AML-193 (cell line): ENCODE measurements at places on chromosomes 2 and 18.

DNA sequence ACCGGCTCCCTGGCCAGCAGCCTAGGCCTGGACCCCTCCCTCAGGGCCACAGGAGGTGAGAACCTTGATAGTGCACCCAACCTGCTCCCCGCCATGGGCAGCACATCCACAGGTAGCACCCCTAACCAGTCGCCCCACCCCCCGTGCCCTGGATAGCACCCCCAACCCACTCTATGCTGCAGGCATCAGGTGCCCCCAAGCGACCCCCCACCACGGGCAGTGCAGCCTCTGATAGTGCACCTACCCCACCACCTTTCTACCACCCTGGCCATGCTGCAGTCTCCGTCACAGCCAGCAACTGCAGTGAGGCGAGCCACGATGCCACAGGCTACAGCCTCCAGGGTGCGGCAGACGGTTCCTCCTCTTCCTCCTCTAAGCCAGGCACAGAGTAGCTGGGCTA, 55.6 kb downstream of the SOWAHC start:
- DNase-seq = no peak

GRCh38 chr2:18961991-18962421, 372.6 kb upstream of the NT5C1B start:
- DNase-seq = no peak

DNA sequence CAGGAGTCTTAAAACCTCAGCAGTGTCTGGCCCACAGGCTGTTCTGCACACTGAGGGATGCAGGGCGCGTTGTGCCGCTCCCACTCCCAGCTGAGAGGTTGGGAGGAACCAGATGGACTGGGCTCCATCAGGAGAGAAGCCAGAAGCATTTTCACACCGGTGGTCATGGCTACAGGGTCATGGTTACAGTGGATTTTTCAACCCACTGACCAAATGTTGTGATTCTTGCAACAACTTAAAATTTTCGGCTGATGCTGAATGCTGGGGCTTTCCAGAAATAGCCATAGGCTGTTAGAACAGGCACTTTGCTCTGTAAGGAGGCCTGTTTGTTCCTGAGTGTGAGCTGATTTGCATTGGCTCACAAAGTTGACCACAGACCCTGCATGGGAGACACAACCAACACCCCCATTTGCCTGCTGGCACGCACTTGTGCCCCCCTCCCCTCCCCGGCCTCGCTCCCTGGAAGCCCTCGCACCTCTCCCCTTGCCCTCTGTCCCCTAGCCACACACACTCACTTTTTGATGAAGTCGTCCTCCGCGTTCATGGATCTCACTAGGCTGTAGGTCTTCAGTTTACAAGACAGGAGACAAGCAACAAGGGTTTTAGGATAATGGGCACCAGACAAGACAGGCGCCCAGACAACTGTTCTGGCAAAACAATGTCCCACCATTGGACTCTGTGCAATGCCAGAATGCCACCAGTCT, 3.4 kb downstream of the LPIN1 start:
- DNase-seq = no peak

DNA sequence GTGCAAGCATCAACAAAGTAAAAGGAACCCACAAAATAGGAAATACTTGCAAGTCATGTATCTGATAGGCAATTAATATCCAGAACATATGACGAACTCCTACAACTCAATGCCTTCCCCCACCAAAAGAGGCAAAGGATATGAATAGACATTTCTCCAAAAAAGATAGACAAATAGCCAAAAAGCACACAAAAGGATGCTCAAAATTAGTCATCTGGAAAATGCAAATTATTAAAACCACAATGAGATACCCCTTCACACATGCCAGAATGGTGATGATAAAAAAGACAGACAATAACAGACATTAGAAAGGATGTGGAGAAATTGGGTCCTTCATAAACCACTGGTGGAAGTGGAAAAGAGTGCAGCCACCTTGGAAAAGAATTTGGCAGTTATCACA, 76.4 kb downstream of the RIF1 start:
- no peak for DNase-seq

GRCh38 chr2:68391099-68391498, 26.0 kb downstream of the PLEK start:
- peak; percentile 47 for DNase-seq

GRCh38 chr18:73841661-73842060, 306.0 kb downstream of the FBXO15 start:
- DNase-seq = no peak

DNA sequence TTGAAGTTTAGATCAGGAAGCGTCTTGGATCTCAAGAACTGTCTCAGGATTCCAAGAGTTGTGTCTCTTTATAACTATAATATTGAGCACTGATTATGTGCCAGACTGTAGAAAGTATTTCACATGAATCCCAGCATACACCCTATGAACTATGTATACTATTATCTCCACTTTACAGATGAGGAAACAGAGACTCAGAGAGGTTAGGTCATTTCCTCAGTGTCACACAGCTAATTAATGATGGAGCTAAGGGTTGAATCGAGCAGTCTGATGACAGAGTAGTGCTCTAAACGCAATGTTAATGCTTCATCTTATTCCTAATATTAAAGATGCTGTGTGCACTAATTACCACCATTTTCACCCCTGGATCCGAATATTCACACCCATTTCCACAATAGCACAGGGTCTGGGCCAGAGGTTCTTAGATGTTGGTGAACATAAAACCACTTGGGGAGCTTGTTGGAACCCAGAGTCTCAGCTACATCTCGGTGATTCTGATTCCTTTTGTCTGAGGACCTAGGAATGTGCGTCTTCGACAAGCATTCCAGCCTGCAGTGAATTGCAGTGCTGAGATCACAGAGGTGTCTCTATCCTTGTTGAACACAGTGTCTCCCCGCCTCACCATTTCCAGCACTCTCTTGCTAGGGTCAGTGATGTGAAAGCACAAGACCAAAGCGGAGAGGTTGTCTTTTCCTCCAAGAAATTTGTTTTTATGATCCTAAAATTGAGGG, 213.8 kb downstream of the SP3 start:
- no peak for DNase-seq

- no peak for DNase-seq
Observed at GRCh38 chr2:200406379-200406778, 99.9 kb downstream of the SPATS2L start.

GRCh38 chr2:172985139-172985892, 90.3 kb upstream of the MAP3K20 start:
- DNase-seq = no peak

- no peak for DNase-seq
Observed at GRCh38 chr2:169712791-169713227, 18.5 kb downstream of the PHOSPHO2 start.

DNA sequence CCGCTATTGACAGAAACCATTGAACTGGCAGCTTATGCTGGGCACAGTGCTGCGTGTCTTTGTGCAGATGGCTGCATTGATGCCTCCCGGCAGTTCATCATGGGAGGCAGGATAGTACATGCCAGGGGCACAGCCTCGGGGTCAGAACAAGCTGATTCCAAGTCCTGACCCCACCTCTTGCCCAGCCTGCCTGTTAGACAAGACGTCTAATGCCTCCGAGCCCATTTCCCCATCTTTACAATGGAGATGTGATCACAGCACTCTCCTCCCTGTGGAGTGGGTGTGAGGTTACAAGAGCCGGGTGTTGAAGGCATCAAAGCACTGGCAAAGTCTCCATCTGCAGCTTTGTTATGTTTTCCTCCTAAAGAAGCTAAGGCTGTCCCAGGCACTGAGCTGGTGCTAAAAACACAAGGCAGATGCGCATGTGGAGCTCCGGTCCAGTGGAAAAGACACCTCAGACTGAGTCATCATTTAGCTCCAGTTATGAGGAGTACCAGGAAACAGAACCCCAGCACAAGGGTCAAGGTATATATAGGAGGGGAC, 125.7 kb upstream of the EPAS1 start:
- DNase-seq = no peak

DNA sequence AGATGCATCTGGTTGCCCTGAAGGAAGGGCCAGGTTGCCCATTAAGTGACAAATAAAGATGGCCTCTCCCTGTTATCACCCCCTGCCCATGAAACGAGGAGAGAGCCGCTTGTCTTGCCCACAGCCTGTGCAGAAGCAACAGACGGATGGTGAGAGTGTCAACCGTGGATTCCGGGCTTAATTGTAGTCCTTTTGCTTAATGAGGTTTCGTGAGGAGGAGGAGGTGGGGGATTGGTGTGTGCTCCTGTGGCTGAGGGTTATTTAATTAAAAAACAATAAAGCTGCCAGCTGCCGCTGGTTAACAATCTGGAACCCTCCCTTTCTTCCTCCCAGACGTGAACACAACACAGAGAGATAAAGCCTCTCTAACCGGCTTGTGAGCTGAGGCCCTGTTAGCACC, 188.0 kb upstream of the PARD3B start:
- no peak for DNase-seq

DNA sequence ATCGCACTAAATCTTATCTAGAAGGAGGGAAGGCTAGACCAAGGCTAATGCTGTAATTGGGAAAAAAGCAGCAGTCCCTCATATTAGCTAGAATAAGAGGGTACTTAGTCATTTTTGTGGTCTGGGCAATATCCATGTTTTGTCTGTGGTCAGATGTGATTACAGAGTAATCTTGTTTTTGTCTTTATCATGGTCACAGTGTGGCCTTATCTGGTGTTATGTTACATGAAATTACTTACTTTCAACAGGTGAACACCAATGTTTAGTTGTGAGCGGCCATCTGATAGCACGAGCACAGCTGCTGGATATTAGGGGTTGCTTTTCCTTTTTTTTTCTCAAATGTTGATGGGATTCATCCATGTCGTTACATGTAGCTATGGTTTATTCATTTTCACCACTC, 23.7 kb upstream of the PLEKHM3 start:
- no peak for DNase-seq

- DNase-seq = no peak
Observed at GRCh38 chr2:135944625-135945024, 40.8 kb downstream of the DARS1 start.

- DNase-seq = no peak
Observed at GRCh38 chr2:75870651-75871137, 160.0 kb upstream of the GCFC2 start.

GRCh38 chr18:61400016-61400635, 66.9 kb downstream of the CDH20 start:
- no peak for DNase-seq

DNA sequence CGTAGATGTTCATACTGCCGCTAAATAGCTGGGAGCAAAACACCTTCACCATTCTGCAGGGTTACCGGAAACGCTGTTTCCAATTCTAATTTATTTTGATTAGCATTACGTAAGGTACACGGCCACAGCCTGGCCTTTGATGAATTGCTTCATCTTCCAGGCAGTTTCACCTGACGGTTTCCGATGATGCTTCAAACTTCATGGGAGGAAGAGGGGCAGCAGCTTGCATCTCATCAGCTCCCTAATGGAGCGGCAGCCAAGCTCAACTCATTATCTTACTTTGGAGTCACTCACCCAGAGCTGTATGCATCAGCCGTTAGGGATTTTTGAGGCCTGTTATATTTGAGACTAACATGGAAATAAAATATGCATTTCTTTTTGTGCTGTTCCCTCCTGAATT, 54.8 kb downstream of the TMEM18 start:
- no peak for DNase-seq

DNA sequence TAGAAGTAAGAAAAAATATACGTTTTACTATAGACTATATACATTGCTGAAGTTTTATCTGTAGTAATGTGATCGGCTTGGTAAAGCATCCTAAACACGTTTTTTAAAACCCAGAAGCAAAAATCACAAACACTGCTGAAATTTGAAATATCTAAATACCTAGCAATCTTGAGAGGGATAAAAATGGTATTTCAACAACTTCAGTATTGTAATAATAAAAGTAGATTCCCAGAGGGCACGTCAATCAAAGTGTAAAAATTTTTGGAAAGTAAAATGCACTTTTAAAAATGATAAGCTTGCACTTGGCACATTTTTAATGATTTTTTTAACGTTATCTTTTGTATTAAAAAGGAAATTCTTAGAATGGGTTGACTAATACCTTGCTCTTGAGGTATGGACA, 1.6 kb downstream of the ZC3H6 start:
- DNase-seq = no peak

GRCh38 chr2:66553370-66553769, 118.4 kb downstream of the MEIS1 start:
- DNase-seq = no peak

DNA sequence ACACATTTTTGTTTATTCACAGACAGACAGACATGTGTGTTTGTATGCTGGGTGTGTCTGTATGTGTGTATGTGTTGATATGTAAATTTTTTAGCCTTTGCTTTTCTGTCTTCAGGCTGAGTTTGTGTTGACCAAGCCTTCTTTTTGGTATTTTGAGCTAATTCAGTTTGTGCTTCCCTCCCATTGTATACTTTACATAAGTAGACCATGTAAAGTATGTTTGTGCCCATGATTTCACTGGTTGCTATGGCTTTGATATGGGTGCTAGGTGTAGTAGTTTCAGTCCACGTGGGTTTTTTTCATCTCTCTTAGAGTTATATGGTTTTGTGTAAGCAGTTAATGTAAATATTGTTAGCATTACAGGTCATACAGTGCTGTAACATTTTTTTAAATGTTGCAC, 129.4 kb upstream of the EPC2 start:
- DNase-seq = no peak

DNA sequence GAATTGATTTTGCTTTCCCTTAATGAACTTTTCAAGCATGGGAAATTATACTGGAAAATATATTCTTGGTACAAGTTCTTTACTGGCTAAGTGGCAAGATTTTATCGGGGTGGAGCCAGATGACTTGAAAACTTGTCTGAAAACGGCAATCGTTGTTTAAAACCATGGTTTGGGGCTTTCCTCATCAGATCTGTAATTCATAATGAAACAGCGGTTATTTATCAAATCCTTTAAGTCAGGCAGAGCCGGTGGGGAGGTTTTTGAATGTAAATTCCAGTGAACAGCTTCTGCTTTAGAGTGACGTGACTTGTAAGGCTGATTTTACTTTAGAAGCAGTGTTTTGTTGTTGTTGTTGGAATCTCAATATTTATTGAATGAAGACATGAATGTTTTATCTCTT, 2.6 kb downstream of the SEC11C start:
- no peak for DNase-seq

- no peak for DNase-seq
Observed at GRCh38 chr2:17306706-17307105, 211.5 kb downstream of the RAD51AP2 start.

DNA sequence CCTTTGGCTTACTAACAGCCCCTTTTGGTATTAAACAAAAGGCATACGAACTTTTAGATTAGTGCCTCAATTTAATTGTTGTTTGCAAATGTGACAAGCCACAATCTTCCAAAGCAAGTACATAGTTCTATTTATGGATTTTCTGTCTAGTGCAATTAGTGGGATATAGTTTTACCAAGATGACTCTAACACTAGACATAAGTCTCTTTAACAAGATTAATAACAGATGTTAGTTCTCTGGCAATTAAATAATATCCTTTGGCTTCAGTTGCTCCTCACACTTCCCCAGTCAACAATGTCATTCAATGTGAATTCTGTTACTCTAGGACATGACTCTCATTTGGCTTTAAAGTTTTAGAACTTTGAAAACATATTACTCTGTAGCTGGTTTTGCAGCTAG, 16.7 kb upstream of the MC4R start:
- no peak for DNase-seq

- no peak for DNase-seq
Observed at GRCh38 chr2:113183264-113183663, 9.5 kb downstream of the PSD4 start.

GRCh38 chr2:190904640-190905261, 24.1 kb downstream of the GLS start:
- no peak for DNase-seq

GRCh38 chr2:175737722-175738361, 264.2 kb downstream of the LNPK start:
- DNase-seq = no peak
